Activated T-helper 17 cell treated with anti-CD3 and anti-CD28 coated beads, Interleukin-2, amount 50 U/mL, for 72 hours (primary cell): ENCODE measurements at places on chromosomes 6 and 20.

DNA sequence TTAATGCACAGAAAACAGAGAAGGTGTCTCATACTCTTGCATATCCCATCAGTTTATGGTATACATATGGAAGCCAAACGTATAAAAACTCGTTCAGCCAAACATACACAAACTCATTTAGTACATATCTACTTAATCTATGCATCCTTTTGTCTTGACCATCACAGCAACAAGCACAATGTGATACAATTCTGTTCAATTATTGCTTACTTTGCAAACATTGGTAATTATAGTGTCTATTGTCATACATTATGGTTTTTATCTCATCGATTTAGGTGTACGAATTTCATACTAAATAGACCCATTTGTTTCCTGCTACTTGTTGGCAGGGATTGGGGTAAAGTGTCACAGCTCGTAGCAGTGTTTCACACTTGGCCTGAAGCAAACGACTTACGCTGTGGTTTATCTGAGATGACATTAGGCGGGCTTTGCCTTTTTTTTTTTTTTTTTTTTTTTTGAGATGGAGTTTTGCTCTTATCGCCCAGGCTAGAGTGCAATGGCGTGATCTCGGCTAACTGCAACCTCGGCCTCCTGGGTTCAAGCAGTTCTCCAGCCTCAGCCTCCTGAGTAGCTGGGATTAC, 425.9 kb upstream of the JARID2 start:
- no peaks in the 10 kb centered on the region for H3K36me3 ChIP-seq
- H3K4me3 ChIP-seq: peak overlapping the region; percentile 56

DNA sequence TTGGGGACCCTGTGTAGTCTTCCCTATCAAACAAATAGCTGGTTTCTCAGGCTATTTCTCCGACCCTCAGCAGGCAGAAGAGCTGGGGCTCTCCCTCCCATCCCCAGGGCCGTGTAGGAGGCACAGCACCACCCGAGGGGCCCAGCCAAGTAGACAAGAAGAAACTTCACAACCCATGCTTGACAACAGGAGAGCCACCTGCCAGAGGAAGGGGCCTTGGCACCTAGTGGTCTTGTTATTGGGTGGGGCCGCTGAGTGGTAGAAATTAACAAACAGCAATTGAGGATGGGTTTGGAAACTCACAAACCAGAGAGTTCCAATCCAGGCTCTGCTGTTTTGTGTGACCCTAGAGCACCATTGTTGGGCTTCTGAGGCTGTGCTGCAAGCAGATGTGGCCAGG, 108.5 kb upstream of the CHD6 start:
- H3K27me3 ChIP-seq: peaks cover 10% of the 10 kb centered on the region
- H3K4me1 ChIP-seq: no peaks in the 10 kb centered on the region
- no peak for ATAC-seq
- H3K4me3 ChIP-seq: no peak overlapping the region
- H3K27ac ChIP-seq: no peak overlapping the region

- no peaks in the 10 kb centered on the region for H3K36me3 ChIP-seq
- no peak overlapping the region for H3K27ac ChIP-seq
- H3K4me3 ChIP-seq: no peak overlapping the region
- no peaks in the 10 kb centered on the region for H3K27me3 ChIP-seq
- no peak for ATAC-seq
Measured at GRCh38 chr20:58712151-58712791, 19.7 kb downstream of the NPEPL1 start.

GRCh38 chr6:28839443-28840120, 84.2 kb downstream of the TRIM27 start:
- H3K4me3 ChIP-seq: peak overlapping the region; percentile 94
- H3K27me3 ChIP-seq: peaks cover 7% of the 10 kb centered on the region
- H3K4me1 ChIP-seq: peaks cover 16% of the 10 kb centered on the region

GRCh38 chr6:37103169-37104039, 66.5 kb upstream of the PIM1 start:
- no peaks in the 10 kb centered on the region for H3K36me3 ChIP-seq
- peak overlapping the region; percentile 89 for H3K27ac ChIP-seq
- H3K4me3 ChIP-seq: peak overlapping the region; percentile 75
- H3K27me3 ChIP-seq: peaks cover under 1% of the 10 kb centered on the region
- H3K4me1 ChIP-seq: peaks cover 7% of the 10 kb centered on the region

GRCh38 chr20:9613871-9614270, 99.5 kb downstream of the LAMP5 start:
- H3K4me3 ChIP-seq: no peak overlapping the region
- no peak for ATAC-seq
- H3K4me1 ChIP-seq: no peaks in the 10 kb centered on the region
- no peaks in the 10 kb centered on the region for H3K27me3 ChIP-seq
- H3K27ac ChIP-seq: no peak overlapping the region
- H3K36me3 ChIP-seq: no peaks in the 10 kb centered on the region

DNA sequence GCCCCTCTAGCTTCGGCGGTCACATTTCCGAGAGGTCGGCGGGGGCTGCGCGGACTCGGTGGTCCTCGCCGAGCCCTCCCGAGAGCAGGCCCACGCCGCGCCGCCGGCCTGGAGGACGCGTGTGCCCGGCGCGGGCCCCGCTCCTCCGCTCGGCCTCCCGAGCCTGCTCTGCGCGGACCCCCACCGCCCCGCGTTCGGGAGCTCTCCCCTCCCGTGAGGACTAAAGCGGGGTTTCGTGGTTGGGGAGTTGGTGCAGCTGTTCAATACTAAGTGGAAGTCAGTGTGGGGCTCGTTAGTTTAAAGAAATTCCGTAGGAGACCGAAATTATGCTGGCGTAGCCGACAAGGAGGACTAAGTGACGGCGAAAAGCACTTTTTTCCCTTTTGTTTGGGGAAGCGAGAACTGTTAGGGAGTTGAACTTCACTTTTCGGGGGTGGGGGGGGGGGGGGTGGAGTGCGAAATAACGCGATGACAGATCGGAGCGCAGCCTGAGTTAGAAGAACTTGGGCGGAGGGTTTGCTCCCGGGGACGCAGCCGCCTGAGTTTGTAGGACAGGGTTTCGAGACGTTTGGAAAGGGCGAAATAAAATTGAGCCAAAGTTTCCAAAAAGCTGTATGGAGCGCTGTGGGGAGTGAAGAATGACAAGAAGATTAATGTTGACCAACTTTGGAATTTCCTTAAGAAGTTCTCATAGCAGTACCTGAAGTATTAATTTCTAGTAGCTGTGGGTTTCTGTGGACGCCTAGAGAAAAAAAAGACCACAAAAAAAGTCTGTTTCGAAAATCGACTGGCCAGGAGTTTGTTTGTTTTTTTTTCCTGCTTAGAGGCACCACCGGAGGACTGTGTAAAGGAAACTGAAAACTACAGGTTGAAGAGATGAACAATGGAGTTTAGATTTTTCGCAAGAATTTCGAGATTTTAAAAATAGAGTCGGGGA, 1.4 kb downstream of the QKI start:
- H3K27me3 ChIP-seq: no peaks in the 10 kb centered on the region
- peak overlapping the region; percentile 94 for H3K27ac ChIP-seq
- H3K36me3 ChIP-seq: no peaks in the 10 kb centered on the region
- peak overlapping the region; percentile 99 for H3K4me3 ChIP-seq
- peaks cover 31% of the 10 kb centered on the region for H3K4me1 ChIP-seq

DNA sequence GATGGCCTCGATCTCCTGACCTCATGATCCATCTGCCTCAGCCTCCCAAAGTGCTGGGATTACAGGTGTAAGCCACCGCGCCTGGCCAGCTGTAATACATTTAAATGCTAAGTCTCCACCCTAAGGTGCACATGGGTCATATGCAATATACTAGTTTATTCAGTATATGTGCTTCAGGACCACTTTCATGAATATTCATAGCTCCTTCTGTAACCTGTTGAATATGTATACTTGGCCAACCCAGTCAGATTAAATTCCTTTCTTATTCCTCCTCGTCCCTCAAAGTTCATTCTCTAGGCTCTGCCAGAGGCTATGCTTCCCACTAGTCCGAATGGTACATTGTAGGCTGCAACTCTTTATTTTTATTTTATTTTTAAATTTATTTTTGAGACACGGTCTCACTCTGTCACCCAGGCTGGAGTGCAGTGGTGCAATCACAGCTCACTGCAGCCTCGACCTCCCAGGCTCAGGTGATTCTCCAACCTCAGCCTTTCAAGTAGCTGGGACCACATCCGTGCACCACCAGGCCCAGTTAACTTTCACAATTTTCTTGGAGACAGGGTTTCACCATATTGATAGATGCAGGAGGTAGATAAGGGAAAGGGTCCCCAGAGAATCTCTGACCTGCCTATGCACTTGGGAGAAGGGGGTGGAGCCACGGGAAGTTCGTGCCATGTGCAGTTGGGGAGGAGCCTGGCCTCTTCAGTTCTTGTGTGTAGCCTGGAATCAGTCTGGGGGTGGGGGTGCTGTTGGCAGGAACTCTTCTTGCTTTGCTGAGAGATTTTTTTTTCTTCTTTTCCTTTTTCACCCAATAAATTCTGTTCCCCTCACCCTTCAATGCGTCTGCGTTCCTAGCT, 41.3 kb upstream of the DDR1 start:
- H3K36me3 ChIP-seq: no peaks in the 10 kb centered on the region
- peaks cover 4% of the 10 kb centered on the region for H3K27me3 ChIP-seq
- peak overlapping the region; percentile 80 for H3K27ac ChIP-seq

DNA sequence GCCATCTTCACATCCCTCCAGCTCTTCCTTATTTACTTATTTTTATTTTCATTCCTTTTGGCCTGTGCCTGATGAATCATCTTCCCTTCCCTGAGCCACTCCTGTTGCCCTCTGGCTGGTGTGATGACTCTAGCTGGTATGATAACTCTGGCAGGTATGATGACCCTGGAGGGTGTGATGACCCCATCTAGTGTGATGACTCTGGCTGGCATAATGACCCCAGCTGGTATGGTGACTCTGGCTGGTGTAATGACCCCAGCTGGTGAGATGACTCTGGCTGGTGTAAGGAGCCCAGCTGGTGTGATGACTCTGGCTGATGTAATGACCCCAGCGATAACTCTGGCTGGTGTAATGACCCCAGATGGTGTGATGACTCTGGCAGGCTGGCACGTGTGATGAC, 426.8 kb downstream of the QKI start:
- H3K4me3 ChIP-seq: no peak overlapping the region
- H3K27me3 ChIP-seq: peaks cover 12% of the 10 kb centered on the region
- H3K36me3 ChIP-seq: no peaks in the 10 kb centered on the region
- no peak overlapping the region for H3K27ac ChIP-seq
